Activated CD4-positive, alpha-beta T cell treated with anti-CD3 and anti-CD28 coated beads, Interleukin-2, Interleukin-6, amounts not matched to agents 100 ng/mL and 50 ng/mL, durations not matched to agents 16 hours and 8 hours (primary cell): ENCODE measurements at places on chromosomes 7 and 10.

DNA sequence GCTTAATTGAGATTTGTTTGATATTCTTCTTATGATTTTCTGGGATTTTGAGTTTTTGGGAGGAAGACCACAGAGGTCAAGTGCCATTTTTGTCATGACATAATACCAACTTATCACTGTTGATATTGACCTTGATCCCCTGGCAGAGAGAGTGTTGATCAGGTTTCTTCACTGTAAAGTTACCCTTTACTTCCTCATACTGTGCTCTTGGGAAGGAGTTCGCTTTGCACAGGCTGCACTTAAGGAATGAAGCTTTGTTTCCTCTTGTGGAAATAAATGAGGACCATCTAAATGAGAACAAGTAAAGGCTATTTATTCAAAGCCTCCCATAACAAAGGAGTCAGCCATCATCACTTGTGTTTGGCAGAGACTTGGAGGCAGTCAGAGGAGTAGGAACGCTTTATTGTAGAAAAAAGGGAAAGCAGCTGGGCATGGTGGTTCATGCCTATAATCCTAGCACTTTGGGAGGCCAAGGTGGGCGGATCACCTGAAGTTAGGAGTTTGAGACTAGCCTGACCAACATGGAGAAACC lies 16.1 kb downstream of the ST7 start:
- DNase-seq, result no peak

DNA sequence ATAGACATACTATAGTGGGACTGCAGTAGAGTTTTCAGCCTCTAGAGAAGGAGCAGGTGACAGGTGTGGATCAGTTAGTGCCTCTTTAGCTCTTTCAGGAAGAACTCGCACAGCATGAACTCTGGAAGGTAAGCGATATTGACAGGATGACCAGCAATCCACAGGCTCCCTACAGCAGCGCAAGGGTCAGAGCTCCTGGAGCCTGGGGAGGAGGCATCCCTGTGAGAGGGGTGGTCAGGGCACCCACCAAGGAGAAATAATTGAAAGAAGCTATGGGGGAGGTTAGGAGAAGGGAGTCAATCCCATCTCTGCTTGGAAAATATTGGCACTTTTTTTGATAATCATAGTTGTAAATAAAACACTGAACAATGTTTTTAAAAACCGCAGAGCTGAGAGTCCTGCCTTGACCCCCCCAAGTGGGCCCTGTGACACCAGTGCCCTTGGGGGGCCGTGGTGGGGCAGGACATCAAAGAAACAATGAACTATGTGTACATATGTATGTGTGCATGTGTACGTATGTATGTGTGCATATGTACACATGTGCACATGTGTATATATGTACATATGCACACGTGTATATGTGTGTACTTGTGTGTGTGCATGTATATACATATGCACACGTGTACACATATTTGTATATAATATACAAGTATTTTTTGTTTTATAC lies 13.8 kb downstream of the AKR1C3 start:
- no peak for DNase-seq

- DNase-seq, result no peak
These were observed 161.6 kb upstream of the PPP2R2D start for GRCh38 chr10:131739206-131739605.

GRCh38 chr7:32941681-32942414 lies 15.4 kb upstream of the FKBP9 start:
- DNase-seq, result no peak

DNA sequence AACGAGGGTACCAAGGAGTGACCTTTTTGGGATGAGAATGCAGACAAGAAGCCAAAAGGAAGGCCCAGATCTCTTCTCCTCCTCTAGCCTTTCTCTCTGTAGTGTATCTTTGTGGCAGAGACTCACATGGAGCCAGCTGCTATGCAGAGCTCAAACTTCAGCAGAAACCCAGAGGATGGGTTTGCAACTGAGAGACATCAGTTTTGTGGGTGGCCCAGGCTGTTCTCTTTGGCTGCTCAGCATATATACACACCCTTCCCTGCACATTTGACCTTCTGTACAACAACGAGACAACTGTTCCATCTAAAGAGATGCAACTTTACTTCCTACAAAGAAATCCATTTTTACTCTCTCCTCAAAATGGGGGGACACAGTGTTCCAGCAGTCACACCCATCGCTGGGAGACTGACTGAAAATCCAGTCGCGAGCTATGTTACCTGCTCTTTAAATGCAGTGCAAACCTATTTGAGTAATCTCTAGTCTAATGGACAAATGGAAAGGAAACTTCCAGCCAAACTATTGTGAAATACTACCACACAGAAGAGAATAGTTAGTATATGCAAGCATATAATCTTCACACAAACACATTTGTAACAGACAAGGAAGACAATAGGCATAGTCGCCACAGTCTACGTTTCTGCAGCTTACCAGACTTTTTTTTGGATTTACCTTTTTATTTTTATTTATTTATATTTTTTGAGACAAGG lies 51.2 kb downstream of the GTF2I start:
- DNase-seq, result no peak

GRCh38 chr10:43000021-43000411 lies 76.9 kb upstream of the RET start:
- DNase-seq, result no peak

DNA sequence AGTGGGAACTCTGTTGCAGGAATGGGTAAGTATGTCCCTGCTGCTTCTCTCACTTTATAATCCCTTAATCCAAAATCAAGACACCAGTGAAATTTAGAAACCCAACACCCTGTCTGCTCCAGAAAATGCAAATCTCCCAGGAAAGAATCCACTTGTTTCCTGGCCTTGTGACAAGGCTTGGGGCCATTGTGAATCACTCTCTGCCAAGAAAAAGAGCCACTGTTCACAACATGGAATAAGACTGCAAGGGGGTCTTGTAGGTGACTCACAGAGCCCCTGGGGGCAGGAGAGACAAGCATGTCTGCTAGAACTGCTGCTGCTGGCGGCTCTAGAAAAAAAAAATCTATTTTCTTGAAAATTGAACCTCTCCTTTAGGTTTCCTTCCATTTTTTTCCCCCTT lies 191.2 kb downstream of the SORCS1 start:
- no peak for DNase-seq

DNA sequence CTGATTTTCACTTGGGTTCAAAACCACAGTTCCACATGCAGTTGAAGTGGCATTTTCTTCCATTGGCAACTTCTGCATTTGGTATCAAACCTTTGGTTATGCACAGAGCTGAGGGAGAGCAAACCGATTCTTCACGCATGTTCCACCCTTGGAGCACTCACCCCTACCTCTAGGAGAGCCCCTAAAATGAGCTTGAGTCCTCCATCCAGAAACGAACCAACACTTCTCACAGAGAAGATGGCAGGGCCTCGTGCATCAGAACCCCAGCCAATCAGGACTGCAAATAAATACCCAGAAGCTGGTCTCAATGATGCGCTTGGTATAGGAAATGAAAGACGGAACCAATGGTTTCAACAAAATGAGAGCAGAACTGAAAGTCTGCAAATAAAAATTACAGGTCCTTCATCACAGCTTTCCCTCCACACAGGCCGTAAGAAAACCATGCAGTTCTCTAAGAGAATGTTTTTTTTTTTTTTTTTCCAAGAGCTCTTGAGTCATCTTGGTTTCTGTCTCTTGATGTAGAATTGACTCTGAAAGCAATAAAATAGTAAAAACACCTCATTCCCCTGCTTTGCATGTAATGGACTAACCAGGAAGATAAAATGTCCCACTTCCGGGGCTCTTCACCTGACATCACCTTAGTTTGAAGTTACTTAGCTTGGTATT lies 23.9 kb downstream of the KLF6 start:
- peak; percentile 64 for DNase-seq

DNA sequence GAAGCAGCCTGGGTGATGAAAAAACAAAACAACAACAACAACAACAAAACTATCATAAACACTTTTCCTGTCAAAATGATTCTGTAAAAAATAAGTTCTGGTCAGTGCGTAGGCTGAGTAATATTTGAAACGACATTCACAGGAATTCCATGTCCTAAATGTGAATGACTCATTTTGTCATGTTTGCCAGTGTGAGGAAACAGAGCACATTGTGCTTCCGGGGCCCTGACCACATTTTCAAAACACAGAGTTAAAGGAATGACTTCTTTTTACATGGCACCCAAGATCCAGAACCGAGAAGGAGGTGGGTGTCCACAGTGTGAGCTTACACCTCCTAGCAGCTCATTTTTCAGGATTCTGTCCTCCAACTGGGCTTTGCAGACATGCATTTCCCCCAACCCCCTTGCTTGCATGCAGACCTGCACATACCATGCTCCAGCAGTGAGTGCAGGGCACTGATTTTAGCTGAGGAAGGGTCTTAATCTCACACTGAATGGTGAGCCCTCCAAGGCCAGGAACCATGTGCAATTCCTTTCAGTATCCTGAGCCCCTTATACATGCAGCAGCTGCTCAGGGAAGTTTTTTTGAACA lies 3.0 kb downstream of the CLRN3 start:
- DNase-seq, result no peak

GRCh38 chr10:95789902-95790301 lies 33.9 kb downstream of the ENTPD1 start:
- peak; percentile 68 for DNase-seq

DNA sequence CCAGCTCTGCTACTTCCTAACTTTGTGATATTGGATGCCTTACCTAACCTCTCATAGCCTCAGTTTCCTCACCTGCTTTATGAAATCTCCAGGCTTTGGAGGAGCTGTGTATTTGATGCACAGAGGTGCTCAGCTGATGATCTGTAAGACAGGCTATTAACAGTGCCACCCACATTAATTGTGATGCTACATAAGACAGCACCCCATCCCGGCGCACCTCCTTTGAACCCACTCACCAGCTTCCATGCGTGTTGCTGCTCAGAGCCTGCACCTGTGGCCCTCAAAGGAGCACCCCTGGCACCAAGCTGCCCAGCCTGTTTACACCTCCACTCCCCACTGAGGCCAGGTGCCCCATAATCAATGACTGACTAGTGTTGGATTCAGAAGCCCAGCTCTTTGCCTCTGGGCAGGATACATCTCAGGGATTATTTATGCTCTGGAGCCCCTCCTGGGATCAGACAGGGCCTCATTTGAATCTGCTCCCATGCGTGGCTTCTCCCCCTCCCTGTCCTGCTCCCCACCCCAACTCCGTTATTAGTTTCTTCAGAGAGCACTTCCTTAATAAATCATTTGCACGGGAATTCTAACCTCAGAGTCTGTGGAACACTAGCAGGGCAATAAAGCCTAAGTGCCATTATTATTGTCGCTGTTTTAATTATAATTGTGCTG lies 87.7 kb downstream of the GFRA1 start:
- DNase-seq, result no peak

DNA sequence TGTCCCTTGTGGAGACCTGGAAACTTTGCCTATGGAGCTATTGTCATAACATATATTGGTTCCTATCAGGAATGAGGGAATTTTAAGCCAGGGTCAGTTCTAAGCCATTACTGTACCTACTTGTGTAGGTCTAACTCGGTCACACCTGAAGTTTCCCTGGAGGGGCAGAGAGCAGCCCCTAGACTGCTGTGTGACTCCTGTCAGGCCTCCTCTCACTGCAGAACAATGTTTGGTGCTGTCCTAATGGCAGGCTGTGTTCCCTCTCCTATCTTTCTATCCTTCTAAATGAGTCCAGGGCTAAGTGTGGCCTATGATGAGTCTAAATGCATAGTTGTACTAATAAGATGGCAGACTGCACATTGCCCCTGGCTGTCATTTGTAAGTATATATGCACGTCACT lies 14.2 kb downstream of the MBL2 start:
- DNase-seq, result no peak

DNA sequence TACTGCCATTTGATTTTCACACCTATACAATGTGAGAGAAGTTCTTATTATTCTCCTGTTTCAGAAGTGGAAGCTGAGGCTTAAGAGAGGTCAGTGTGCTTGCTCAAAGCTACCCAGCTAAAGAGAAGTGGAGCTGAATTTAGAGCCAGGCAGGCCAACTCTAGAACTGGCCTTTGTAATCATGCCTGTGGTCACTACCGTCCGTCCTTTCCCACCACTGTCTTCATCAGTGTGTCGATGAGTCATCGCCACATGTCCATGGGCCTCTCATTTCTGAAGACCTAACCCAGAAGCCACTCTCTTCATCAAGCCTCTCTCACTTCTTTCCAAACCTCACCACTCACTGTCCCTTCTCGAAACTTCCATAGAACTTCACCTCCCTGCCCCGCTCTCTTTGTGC lies 237.8 kb downstream of the KIAA1217 start:
- DNase-seq, result no peak

GRCh38 chr7:41292487-41292886 lies 410.4 kb downstream of the INHBA start:
- no peak for DNase-seq

- DNase-seq, result no peak
These were observed 111.2 kb downstream of the AOAH start for GRCh38 chr7:36613031-36613614.

GRCh38 chr10:8334631-8335030 lies 280.1 kb downstream of the GATA3 start:
- DNase-seq, result no peak

DNA sequence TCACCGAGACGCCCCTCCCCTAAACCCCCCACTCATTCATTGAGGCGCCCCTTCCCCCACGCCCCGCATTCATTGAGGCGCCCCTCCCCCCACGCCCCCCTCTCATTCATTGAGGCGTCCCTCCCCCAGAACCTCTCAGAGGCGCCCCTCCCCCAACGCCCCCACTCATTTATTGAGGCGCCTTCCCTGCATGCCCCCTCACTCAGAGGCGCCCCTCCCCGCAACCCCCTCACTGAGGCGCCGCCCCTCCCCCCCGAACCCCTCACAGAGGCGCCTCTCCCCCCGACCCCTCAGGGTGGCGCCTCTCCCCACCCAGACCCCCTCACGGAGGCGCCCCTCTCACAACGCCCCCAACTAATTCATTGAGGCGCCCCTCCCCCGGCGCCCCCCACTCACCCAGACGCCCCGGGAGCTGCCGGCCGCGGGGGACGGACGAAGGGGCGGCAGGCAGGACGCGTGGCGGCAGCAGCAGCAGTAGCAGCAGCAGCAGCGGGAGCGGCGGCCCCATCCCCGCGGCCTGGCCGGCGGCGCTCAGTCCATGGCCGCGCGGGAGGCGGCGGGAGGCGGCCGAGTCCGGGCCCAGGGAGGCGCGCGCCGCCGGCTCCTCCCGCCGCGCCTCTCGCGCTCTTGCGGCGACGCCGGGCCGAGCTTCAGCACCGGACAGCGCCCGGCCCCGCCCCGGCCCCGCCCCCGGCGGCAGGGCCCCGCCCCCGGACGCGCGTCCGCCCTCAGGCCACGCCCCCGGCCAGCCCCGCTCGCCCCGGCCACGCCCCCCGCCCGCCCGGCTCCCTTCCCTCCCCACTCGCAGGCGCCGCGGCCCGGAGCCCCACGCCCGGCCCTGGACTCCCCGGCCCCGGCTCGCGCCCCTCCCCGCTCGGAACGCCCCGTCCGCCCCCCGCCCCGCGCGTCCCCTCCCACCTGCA lies at the start of gene PTPRN2:
TSS of gene PTPRN2 (minus strand) at position 662 of the 923 bp plus-strand sequence.
- peak; percentile 62 for DNase-seq

DNA sequence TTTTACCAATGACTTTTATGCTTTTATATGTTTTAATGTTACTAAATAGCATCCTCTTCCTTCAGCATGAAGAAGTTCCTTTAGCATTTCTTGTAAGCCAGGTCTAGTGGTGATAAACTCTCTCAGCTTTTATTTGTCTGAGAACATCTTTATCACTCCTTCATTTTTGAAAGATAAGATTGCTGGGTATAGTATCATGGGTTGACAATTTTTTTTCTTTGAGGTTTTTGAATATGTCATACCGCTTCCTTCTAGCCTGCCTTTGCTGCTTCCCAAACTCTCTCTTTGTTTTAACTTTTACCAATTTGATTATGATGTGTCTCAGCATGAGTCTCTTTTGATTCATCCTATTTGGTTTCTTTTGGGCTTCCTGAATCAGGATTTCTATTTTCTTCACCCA lies 108.2 kb upstream of the KAT6B start:
- no peak for DNase-seq
